Activated T-cell treated with anti-CD3 and anti-CD28 coated beads, Interleukin-2, amount 50 U/mL, for 1 hour (primary cell): ENCODE measurements at places on chromosomes 7 and 10.

- no peak for DNase-seq
These were observed 33.8 kb downstream of the NOLC1 start for GRCh38 chr10:102185811-102186527.

- DNase-seq = no peak
These were observed 903.9 kb downstream of the NRG3 start for GRCh38 chr10:82778908-82779307.

- DNase-seq = no peak
These were observed 1.3 kb downstream of the TFR2 start for GRCh38 chr7:100639995-100640516.

GRCh38 chr7:925601-926000 lies 28.9 kb downstream of the ADAP1 start:
- peak; percentile 77 for DNase-seq

- DNase-seq = no peak
These were observed 16.2 kb downstream of the TMEM72 start for GRCh38 chr10:44927352-44927751.

DNA sequence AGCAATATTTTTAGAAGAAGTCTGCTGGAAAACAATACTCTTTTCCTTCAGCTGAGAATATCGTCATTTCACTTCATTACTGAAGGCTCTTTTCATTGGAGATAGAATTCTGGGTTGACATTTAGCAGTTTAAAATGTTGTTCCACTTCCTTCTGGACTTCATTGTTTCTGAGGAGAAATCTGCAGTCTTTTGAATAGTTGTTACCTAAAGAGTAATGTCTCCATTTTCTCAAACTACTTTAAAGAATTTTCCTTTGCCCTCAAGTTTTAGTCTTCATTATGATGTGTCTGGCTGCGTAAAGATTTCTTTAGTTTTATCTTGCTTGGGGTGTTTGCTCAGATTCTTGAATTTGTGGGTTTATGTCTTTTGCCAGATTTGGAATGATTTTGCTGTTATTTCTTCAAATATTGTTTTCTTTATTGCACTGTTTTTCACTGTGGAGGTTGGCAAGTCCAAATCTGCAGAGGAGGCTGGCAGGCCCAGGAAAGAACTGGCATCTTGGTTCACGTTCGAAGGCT lies 136.3 kb downstream of the DNAJB6 start:
- no peak for DNase-seq
